Bronchial epithelial cell (primary cell): ENCODE measurements at places on chromosomes 11 and 22.

GRCh38 chr11:79487412-79487811 lies 46.6 kb upstream of the TENM4 start:
- DNase-seq, result no peak

GRCh38 chr22:21858025-21858764 lies 9.2 kb downstream of the MAPK1 start:
- DNase-seq, result no peak

DNA sequence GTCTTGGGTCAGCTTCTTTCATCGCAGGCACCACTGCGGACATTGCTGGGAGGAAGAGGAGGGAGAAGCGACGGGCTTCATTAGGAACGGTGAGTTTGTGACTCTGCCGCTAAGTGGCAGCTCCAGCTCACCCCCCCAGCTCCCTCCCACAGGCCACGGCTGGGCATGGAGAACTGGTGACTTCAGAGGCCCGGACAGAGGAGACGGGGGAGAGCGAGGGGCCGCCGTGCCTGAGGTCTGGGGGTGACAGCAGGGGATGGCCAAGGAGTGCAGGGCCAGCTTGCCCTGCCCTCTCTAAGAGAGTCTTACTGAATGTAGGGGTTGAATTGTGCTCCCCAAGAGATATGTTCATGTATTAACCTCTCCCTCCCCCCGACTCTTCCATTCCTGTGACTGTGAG lies 13.9 kb upstream of the NFAM1 start:
- no peak for DNase-seq

- no peak for DNase-seq
These were observed 256.9 kb downstream of the CADM1 start for GRCh38 chr11:115247361-115247760.

- DNase-seq, result peak; percentile 41
These were observed 130.7 kb downstream of the SNX19 start for GRCh38 chr11:130785380-130786116.

DNA sequence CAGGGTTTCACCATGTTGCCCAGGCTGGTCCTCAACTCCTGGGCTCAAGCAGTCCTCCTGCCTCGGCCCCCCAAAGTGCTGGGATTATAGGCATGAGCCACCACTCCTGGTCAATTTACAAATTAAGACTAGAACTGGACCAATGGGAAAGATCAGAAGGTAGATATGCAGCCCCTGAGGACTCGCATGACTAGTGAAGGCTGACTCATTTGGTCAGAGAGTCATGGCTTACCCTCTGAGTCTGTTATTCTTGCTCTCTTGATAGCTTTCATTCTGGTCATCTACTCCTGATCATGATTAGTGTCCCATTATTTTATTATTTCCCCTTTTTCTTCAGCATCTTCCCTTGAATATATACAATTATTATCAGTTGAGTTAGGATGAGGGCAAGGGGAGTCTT lies 2.7 kb upstream of the LDHAL6A start:
- DNase-seq, result peak; percentile 56

DNA sequence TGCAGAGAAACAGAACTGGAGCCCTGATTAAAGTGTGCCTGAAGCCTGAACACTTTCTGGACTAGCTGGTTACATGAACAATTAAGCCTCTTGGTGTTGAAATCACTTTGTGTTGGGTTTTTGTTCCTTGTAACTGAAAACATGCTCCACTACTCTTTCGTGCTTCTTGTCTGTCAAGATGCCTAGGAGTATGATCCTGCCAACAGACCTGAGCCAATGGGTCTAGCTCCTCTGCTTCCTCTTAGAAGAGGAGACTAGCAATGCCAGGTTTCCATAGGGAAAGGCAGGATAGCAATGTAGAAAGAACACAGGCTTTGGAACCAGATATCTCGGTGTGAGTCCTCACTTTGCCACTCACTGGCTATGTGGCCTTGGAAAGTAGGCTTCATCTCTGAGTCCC lies 40.3 kb downstream of the IRAG1 start:
- DNase-seq, result no peak

GRCh38 chr11:22407267-22407666 lies 69.1 kb downstream of the SLC17A6 start:
- DNase-seq, result no peak

DNA sequence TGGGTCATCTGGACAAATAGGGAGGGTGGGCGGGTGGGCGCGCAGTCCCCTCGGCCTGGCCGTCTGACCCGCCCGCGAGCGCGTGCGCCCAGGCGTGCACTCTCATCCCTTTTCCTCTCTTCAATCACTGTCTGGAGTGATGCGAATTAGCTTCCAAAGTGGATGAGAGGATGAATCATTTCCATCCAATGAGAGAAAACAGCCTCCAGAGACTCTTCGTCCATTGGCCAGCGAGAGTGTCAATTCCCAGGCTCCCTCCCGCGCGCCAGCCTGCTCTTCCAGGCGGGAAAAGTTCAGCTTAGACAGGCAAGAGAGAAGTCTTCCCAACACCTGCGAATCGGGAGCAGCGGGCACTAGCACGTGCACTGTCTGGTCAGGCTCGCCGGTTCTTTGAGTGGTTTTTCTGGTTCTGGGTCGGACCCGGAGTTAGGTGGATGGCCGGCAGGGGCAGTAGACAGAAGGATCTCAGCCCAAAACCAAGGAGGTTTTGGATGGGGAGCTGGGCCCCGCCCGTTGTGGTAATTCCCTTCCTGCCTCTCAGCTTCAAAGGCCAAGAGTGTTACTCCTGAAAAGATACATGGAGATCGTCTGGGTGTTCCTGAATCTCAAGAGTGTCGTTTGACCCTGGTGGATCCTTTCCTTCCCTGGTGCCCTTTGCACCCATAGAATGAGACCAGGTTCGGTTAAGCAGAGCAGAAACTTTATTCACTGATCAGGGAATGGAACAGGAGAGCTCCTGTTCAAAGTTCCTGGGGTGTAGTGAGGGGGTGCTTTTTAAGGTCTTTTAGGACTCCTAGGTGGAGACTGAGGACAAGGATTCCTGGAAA lies 33.4 kb upstream of the GLYATL1 start:
- peak; percentile 78 for DNase-seq

DNA sequence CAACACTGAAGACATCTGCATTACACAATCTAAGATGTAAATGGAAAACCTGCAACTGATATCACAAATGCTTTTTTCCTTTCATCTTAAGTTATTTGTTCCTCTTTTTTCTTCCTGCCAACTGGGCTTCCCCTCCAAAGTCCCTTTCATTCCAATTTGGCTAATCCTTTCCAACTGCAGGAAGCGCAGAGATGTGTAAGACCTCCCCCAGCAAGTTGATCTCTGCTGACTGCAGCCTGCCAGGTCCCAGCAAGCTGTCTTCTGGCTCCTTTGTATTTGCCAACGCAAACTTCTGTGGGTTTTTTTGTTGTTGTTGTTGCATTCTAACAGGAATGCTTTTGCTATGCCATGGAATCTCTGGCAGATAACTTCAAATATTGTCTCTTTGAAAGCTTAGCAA lies 38.5 kb upstream of the LRRC4C start:
- DNase-seq, result no peak

DNA sequence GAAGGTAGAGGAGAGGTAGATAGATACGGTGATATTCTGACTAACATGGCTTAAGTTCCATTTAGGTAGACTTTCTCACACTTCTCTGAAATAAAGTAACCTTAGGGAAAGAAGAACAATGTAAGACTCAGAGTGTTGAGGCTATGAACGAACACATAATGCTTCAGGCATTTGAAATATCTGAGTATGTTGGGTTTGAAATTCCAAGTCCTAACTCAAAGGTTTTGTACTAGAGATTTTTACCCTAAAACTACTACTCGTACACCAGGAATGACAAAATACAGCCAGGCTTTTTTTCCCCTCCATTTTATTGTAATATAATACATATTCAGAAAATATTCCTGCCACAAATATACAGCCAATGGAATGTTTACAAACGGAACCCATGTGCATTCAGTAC lies 592.6 kb downstream of the ETS1 start:
- peak; percentile 15 for DNase-seq

GRCh38 chr11:78000193-78000592 lies 5.7 kb upstream of the INTS4 start:
- peak; percentile 55 for DNase-seq

- DNase-seq, result no peak
These were observed 1.1 kb downstream of the RRP8 start for GRCh38 chr11:6602096-6602940.

GRCh38 chr11:116169776-116170175 lies 603.0 kb downstream of the BUD13 start:
- DNase-seq, result no peak

DNA sequence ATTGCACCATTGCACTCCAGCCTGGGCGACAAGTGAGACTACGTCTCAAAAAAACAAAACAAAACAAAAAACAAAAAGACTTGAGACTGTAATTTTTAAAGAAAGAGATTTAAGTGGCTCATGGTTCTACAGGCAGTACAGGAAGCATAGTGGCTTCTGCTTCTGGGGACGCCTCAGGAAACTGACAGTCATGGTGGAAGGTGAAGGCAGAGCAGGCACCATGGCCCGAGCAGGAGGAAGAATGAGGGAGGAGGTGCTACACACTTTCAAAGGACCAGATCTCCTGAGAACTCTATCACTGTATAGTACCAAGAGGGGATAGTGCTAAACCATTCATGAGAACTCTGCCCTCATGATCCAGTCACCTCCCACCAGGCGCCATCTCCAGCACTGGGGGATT lies 52.0 kb downstream of the CBL start:
- DNase-seq, result no peak

- no peak for DNase-seq
These were observed 249.8 kb upstream of the BLID start for GRCh38 chr11:122365610-122366360.

DNA sequence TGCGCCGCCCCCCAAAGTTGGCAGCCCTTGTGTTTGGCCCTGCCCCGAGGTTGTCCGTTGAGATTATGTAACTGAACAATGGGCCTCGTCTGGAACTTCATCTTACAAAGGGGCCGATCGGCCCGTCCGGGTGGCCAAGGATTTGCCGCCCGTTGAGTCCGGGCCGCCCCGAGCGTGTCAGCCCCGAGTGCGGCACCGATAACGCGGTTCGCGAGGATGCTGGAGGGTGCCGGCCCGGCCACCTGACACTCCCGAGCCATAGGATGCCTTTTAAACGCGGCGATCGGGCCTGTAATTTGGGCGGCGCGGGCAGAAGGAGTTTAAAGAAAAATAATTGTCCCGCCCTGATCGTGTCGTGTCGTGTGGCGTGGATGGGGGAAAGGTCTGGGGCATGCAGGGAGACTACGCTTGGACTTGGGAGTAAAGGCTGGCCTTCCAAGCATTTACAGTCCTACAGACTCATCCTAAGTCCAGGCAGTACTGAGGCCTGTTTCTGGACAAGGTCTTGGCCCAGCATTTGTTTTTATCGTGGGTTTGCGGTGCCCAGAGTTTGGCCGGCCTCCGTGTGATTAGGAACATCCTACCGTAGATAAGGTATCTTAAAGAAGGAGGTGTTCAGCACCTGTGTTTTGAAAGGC lies 1.3 kb downstream of the WEE1 start:
- DNase-seq, result no peak

DNA sequence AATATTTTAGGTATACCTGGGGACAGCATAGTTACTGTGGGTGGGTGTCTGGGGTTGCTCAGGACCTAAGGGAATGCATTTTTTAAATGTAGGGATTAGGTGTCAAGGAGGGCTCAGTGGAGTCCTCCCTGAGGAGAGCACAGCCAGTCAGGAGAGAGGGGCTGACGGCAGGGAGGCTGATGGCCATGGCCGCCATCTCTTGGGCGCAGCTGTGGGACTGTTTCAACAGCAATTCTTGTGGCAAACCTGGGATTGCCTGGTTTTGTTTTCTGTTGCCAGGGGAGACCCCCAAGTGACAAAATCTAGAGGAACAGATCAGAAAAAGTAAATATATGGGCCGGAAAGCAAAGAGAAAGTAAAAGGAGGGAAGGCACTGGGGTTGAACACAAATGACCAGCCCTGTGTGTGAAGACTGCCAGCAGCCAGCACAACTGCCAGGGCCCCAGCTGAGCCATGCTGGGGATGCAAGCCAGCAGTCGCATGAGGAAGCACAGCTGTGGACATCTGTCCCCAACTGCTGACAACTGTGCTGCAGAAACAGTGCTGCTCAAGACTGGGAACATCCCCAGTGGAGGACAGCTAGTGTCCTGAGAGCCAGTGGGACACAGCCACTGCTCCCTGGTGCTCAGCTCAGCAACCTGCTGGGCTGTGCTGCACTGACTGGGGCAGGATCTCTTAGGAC lies 10.5 kb downstream of the MIF start:
- DNase-seq, result no peak

DNA sequence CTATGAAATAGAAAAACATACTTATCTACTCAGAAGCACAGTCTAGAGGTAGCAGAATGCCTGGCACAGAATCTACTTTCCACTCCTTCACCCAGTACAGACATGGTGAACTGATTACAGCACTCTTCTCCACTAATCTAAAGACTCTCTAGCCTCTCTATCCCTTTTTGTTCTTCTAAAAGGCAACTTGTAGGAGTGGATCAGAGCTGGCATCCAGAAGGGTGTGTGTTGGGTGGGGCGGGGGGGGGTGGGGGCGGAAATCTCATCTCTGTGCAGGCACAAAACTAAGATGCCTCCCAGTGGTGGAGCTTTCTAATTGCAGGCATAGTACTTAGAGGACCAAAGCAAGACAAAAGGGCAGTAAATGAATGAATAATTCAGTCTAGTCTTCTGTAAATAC lies 11.5 kb upstream of the EMID1 start:
- DNase-seq, result no peak

DNA sequence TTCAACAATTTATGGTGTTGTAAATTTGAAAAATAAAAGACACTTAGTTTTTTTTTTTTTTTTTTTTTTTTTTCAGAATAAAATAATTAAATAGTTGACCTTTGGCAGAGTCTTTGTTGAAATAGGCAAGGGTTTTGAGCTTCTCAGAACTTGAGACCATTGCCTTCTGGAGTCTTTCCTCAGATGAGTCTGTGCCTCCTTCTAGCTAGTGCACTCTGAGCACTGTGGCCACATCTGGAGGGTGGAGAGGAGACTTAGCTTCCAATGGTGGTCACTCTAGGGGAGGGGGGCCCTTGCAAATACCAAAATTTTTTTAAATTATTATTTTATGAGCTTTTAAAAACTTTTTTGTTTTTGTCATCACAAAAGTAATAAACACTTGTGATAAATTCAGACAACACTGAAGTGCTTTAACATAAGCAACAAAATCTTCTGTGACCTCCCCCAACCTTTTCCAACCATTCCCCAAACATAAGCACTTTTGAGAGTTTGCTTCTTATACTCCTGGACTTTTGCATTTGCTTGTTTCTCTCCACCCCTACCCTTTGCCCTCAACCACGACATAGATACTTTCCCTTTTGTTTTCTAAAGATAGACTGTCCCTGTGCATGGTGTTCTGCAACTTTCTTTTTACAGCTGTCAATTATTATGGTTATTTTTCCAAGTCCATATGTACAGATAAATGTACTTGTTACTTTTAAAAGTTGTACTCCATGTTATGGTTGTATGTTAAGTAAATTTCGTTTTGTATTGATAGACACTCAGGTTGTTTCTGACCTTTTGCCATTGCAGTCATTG lies 41.1 kb downstream of the BMAL1 start:
- no peak for DNase-seq

GRCh38 chr11:44964526-44965209 lies 14.0 kb upstream of the TP53I11 start:
- no peak for DNase-seq

DNA sequence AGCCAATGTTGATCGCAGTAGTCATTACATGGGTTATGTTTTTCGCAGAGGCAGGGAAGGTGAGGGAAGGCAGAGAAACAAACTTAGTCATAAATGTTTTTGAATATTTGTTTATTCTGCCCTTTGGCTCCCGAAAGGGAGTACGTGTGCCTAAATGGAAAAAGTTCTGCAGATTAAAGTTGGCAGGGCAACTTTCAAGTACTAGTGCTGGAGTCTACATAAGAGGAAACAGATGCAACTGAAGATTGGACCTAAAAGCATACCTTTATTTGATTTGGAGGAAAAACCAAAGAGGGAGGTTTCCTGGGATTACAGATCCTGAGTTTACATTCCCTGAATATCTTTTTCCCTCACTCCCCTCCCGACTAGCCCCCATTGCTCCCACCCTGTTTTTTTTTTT lies 5.7 kb downstream of the HSD17B12 start:
- no peak for DNase-seq
